ENCODE measurements at places on chromosomes 3 and 15.

DNA sequence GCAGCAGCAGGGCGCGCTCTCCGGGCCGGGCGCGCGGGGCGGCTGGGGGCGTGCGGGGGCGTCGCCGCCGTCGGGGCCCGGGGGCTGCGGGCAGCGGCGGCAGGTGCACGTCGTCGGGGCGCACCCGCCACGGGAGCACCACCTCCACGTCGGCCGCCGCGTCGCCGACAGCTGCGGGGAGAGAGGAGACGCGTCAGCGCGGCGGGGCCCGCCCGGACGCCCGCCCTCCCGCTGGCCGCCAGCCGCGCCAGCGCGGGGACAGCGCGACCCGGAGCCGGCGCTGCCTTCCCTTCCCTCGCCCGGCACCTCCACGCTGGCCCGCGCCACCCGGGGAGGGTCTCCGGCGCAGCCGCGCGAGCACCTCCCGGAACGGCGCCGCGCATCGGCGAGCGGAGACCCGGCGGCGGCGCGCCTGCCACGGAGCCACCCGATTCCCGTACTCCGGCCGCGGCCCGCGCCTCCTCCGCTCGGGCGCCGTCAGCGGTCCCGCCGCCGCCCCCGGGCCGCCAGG, 481 bp downstream of the ADAMTS17 start:
- DNase-seq = no peak

DNA sequence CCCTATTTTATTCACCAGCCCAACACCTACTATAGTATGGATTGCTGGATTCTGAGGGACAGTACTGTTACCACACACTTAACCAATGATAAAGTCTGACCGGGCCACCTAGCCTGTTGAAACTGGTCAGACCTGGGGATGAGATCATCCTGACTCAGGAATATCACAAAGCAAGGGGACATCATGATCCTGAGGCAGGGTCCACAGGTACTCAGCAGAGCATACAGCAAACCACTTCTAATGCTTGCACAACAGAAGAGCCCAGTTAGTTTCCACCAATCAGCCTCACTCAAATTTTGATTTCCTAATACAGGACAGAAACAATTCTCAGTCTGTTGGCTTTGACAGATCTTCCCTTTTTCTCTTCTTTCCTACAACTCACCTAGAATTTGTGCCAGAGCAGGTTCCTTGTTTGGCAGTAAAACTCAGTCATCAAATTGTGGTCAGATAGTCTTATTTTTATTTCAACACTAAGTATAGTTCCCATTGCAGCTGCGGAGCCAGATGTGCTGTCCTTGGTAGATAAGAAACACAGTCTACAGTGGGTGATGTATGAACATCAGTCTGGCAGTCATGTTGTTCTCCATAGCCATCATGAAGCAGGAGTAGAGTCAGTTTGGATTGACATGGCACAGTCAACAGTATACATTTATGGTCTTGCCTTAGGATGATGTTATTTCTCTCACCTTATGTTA, 90.1 kb upstream of the PRR23C start:
- no peak for DNase-seq

- DNase-seq = peak; percentile 9
Measured at GRCh38 chr15:89898614-89899294, 5.0 kb upstream of the AP3S2 start.

DNA sequence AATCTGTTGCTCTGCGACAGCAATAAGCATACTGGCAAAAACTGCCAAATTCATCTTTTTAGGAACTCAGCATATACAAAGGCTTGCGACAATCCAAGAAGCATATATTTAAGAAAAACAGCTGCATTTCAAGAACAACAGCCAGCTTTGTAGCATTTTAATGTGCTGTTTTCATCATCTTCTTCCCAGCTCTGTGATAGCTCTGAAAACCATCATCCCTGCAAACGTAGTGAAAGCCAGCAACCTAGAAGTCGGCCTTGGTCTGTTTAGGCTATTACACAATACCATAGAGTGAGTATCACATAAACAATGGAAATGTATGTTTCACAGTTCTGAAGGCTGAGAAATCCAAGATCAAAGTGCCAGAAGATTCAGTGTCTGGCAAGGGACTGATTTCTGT, 187.5 kb downstream of the NAALADL2 start:
- no peak for DNase-seq

DNA sequence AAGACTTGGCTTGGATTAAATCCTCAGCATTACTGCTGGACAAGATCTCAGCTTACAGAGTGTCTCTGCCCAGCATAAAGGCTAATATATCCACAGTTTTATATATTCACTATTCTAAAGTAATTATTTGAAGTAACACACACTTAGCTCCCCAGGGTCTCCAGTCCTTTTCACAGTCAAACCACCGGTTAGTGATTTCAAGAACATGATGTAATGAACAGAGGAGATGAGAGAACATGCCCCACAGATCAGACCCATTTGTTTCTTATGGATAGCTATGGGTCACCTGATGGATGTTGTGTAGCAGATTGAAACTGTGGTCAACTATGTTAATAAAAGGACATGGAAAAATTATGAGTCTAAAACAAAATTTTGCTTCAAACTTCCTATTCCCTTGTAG, 44.8 kb upstream of the MRPL3 start:
- no peak for DNase-seq

GRCh38 chr15:85318048-85318731, 62.2 kb upstream of the AKAP13 start:
- DNase-seq = peak; percentile 6

DNA sequence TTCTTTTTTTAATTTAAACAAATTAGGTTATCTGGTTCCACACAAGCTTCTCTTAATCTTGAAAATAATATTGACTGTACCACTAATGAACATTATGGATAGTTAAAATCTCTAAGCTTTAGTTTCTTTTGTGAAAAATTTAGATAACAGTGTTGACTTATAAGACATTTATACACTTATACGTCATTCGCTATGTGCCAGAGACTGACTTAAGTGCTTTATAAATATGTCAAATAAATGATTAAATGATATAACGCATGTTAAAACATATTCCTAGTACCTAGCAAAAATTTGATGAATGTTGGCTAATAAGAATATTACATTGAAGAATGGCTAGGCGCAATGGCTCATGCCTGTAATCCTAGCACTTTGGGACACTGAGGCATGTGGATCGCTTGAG, 96.3 kb downstream of the PCCB start:
- DNase-seq = no peak

- DNase-seq = no peak
Measured at GRCh38 chr3:184570489-184570888, 8.9 kb downstream of the EPHB3 start.

DNA sequence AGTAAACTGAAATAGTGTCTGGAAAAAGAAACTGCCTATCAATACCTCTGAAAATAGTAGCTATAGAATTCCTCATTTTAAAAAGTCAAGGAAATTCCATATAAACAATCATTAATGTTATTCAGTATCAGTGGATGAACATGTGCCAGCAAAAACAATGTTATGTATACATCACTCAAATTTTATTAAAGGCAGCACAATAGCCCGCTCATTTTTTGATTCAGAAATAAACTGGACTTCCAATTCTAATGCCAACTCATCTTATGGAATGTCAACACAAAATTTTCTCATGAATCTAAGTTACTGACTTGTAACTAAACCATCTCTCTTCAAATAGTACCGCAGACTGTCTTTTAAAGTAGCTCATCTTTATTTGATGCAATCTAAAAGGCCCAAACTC, 19.0 kb downstream of the THBS1 start:
- DNase-seq = no peak

DNA sequence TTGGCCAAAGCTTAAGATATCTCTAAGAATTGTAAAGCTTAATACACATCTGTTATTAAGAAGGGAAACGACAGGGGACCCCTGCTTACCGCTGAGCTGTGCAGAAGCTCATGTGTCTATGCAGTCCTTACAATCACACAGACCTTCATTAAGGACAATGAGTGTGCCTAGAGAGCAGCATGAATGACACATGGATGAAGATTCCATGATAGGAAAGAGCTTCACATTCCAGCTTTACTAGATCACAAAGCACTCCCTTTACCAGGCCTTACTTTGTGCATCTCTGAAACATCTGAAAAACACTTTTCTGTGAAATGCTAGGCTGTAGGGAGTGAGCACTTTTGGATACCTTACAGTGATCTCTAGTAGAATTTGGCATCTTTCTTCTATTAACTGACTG, 32.0 kb downstream of the RNF168 start:
- no peak for DNase-seq

GRCh38 chr3:160141485-160142185, 83.6 kb upstream of the C3orf80 start:
- DNase-seq = no peak

DNA sequence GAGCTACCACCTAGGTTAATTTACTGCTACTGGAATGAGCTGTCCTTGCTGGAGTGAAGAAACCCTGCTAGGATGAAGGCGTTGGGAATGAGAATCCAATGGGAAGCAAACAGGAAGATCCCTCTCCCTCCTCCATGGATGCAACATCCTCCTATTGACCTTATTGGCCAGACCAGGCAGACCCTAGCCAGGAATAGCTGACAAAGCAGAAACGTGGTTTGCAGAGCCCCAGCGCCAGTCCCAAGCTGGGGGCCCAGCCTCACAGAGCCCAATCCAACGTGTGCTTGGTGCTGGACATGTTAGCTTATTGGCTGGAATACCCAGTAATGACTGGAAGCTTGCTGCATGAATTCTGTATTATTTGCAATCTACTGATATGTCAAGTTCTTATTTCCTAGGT, 273.1 kb downstream of the LRTM1 start:
- DNase-seq = no peak

GRCh38 chr3:127738192-127738840, 65.6 kb downstream of the ABTB1 start:
- DNase-seq = no peak

DNA sequence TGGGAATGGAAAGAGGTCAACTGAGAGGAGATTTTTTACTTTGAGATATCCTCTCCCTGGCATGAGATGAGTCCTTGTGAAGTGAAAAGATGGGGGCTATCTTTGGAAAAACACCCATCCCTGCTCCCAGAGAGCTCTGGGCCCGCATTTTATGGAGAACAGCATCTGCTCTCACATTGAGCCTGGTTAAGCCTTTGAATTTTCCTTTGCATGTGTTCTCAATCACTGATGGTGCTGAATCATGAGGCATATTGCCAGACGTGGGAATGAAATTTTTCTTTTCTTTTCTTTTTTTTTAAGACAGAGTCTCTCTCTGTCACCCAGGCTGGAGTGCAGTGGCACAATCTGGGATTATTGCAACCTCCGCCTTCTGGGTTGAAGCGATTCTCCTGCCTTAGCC, 24.4 kb downstream of the TMEM45A start:
- no peak for DNase-seq

DNA sequence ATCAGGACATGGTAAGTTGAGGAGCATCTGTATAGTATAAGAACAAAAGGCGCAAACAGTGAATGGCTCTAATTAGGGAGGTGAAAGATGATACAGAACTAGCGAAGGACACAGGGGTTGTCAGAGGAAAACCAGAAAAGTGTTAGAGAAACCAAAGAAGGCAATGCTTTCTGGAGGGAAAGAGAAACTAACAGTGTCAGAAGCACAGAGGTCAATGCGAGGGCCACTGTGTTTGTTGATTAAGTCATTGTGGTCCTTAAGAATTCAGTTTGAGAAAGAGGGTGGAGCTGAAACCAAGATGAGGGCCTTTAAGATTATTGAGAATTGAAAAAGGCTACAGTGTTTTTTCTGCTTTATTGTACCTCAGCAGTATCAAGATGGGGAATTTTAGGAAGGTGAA, 28.8 kb downstream of the ATG7 start:
- DNase-seq = no peak

GRCh38 chr3:45337839-45338470, 50.4 kb upstream of the LARS2 start:
- DNase-seq = no peak

- DNase-seq = no peak
Measured at GRCh38 chr3:49199239-49199899, 28.0 kb downstream of the KLHDC8B start.

DNA sequence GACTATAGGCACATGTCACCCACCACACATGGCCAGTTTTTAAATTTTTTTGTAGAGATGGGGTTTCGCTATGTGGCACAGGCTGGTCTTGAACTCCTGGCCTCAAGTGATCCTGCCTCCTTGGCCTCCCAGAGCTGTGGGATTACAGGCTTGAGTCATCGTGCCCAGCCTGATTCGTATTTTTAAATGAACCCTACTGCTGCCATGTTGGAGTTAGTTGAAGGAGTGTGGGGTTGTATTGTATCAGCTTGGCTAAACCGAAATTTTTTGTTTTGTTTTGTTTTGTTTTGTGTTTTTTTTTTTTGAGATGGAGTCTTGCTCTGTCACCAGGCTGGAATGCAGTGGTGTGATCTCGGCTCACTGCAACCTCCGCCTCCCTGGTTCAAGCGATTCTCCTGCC, 11.8 kb upstream of the ZNF770 start:
- DNase-seq = no peak

GRCh38 chr15:45174069-45174468, 13.7 kb downstream of the SHF start:
- no peak for DNase-seq
